ENCODE measurements at places on chromosomes 4 and X. TPM values are rescaled to one million over a fixed set of nuclear protein-coding genes. Genes with fewer than 3 reads are reported as not detected.

Gene TMPRSS11A
- total RNA-seq = not detected

Gene AREG
- not detected for total RNA-seq

Gene FRG1
- total RNA-seq = 65.1 TPM

Gene TMEM271
- total RNA-seq = not detected

Gene MAGT1
- total RNA-seq = 50.4 TPM

Gene TENM3
- total RNA-seq = not detected

Gene EREG
- total RNA-seq = not detected

Gene JAKMIP1
- 4.9 TPM for total RNA-seq

Gene UGT2B28
- not detected for total RNA-seq

Gene DCAF8L1
- total RNA-seq = not detected

Gene THAP9
- total RNA-seq = 3.1 TPM

Gene C4orf51
- total RNA-seq = not detected

All from activated naive CD4-positive, alpha-beta T cell treated with anti-CD3 and anti-CD28 coated beads, Interleukin-2, amount 10 ng/mL, durations not matched to agents 5 hours and 36 hours (primary cell).